Motor neuron (in vitro differentiated cells): ENCODE measurements at places on chromosomes 7 and 10.

GRCh38 chr7:157519246-157519645 lies 182.4 kb downstream of the DNAJB6 start:
- no peak for ATAC-seq

DNA sequence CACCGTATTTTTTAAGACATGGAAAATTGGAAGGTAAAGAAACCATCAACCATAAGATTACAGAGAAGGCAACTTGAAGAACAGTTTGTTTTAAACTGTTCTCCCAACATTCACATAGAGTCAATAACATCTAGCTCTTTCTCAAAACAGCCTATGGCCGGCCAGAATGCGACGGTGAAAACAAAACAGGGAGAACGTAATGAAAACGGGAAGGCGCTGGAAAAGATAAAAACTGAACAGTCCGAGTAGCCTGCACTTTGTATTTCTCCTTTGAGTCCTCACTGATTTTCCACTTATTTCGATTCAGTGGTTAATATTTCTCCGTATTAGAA lies 637 bp downstream of the MICU1 start:
- ATAC-seq, result peak; percentile 15

DNA sequence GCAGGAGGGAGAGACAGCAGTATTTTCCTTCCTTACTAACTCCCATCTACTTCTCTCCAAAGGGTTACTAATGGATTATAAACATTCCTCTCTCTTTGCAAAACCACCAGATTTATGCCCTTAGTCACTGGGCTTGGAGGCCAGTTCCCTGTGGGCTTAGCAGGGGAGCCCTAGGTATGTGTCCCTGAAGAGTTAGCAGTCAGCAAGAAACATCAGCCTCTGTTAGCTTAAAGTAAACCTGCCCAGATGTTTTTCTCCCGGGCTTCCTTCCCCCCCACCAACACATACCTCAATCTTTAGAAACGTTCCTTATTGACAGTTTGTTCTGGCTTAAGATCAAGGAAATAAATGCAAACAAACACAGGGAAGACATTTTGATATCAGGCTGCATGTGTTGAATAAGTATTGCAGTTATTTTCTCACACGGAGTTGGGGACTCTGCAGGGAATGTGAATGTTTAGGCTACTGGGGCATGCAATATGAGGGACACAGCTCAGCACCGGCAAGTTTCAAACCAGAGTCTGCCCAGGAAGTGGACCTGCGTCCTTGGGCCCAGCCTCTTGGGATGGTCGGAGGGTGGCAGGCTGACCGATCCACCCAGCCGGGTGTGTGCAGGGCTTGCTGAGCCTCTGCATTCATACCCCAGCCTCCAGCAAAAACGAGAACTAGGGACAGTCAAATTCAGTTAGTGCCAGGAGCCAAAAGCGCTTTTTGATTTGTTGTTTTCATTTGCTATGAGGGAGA lies 252.0 kb upstream of the GRB10 start:
- ATAC-seq, result peak; percentile 52

GRCh38 chr10:92997620-92998019 lies 63.0 kb upstream of the CYP26C1 start:
- no peak for ATAC-seq

DNA sequence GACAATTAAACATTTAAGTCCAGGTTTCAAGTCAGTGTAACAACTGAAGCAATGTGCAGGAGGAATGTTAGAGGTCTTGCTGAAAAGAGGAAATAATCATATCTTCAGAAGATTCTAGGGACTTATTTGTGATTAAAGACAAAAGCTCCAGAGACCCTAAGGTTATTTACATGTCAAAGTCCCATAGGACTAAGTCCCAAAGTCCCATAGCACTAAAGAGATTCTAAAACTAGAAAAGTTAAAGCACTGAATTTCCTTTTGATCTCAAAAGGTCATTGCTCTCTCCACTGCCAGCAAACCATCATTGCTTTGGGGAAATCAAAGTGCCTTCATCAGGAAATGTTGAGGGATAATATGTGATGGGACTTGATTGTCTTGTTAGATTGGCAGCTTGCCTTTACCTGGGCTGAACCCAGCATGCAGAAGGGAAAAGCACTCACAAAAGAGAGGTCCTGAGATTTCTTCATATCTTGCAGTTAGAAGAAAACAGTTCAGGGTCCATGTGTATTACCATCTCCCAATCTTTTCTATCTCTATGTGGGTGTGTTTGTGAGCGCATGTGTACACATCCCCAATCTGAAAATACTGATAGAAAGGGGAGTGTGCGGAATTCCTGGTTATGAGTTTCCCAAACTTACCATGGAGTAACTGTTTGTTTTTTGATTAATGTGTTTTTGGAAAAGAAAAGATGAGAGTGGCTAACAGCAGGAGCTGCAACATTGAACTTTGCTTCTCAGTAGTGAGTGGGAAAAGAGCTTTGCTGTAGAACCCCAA lies 21.8 kb downstream of the NUDT13 start:
- ATAC-seq, result no peak

DNA sequence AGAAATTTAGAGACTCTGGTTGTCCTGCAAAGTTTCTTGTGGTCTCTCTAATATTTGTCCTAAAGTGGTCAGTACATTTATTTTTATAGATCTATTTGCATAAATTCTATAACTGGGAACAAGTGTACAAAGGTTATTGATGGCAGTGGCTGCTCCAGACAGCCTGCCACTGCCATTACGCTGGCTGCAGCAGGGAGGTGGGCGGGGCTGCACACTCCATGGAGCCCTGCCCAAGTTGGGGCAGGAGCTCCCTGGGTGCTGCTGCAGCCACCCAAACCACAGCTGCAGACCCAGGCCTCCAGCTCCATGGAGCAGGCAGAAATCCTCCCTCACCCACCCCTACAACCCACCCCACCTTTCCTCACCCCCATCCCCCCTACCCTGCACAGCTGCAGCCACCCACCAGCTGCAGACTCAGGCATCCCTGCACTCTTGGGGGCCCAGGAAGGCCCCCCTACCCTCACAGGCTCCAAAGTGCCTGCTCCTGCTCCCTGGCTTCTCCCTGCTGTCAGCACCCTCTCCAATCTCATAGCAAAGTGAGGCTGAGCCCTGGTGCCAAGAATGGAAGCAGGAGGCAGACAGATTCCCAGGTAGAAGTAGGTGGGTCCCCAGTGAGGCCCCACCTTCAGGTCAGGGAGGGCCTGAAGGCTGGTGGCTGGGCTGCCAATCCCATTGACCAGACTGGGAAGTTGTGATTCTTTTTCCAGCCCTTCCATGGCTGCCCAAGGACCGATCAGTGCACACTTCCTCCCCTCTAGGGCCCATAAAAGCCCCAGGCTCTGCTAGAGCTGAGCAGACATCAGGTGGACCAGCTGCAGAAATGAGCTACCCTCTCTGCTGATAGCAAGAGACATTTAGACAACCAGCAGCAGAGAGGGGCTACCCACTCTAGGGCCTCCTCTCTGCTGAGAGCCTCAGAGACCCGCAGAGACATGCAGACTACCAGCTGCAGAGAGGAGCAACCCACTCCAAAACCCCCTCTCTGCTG lies 4.8 kb upstream of the CYP3A43 start:
- ATAC-seq, result no peak

GRCh38 chr10:73519336-73519735 lies 23.5 kb upstream of the PPP3CB start:
- no peak for ATAC-seq

GRCh38 chr7:76125560-76125959 lies 76.1 kb upstream of the SRRM3 start:
- no peak for ATAC-seq

GRCh38 chr7:129169686-129170440 lies 18.6 kb upstream of the SMO start:
- no peak for ATAC-seq

DNA sequence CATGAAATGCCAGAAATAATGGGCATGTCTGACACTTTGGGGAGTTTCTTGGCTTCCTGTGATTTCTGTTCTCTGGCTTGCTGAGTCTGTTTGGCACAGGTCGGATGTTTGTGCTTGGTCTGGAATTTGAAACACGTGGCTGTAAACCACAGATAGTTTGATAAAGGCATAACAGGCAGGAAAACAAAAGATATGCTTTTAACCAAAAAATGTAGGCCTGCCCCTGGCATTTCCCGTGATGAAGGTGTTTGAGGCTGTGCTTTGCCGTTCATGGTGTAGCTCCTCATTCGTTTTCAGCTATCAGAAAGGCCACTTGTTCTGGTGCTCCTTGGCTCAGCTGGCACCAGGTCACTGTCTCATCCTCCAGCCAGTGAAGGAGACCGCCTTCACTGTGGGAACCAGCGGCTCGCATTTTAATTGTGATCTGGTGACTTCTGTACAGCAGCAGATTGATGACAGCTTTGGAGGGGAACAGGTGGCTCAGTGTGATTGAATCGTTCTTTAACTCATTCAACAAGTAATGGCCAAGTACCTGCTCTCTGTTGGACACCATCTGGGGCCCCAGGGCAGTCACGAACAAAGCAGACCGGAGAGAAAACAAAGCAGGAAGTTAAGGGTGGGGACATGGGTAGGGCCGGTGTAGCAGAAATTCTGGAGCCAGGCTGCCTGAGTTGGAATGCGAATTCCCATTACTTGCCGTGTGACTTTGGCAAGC lies 111.5 kb downstream of the CCNY start:
- ATAC-seq, result peak; percentile 93

DNA sequence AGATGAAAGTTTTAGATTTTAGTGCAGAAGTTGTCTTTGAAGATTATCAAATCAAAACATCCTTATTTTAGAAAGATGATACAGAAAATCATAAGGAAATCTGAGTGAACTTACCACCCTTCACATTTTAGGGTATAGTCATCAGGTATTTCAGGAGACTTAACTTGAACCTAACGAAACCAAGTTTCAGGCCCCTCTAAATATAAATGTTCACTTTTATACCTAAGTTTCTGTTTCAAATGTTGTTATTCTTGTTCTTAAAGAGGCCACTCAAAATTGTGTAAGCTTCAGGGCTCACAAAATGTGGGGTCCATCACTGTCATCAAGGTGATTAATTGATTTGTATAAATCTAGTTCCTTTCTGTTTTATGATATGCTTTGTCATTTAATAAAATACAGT lies 216.2 kb downstream of the KIAA1217 start:
- ATAC-seq, result no peak

- ATAC-seq, result peak; percentile 69
Measured at GRCh38 chr7:31493714-31494181, 20.1 kb upstream of the ITPRID1 start.

GRCh38 chr10:15232279-15232678 lies 63.8 kb upstream of the NMT2 start:
- ATAC-seq, result no peak

DNA sequence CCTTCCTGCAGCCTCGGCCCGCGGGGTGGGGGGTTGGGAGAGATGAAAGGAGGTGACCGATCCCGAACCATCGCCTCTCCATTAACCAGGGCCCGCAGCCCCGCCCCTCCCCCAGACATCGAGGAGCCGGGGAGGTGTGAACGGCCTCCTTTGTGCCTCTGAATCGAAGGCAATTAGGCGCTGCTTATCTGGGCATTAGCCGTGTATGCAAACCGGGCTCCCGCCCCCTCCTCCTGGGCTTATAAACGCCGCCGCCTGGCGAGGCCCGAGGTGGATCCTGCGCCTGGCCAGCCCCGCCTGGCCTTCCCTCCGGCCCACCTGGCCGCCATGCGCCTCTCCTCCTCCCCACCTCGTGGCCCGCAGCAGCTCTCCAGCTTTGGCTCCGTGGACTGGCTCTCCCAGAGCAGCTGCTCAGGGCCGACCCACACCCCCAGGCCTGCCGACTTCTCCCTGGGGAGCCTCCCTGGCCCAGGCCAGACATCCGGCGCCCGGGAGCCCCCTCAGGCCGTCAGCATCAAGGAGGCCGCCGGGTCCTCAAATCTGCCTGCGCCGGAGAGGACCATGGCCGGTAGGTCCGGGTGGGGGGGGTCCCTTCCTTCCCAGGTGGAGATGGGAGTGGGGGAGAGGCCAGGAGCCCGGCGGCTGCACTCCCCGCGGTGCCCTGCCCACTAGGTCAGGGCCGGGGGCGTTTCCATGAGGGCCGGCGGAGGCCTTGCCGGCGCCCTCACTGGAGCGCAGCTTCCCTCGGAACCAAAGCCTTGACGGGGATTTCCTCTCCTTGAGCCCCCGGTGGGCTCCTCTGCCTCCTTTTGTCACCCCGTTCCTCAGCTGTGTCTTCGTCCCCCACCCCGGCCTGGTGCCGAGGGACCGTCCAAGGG lies at the start of gene VENTX:
Gene VENTX, plus strand, starts transcription at position 268 of the 878 bp plus-strand sequence. Its CDS starts 60 bp downstream, at position 328.
- peak; percentile 72 for ATAC-seq

DNA sequence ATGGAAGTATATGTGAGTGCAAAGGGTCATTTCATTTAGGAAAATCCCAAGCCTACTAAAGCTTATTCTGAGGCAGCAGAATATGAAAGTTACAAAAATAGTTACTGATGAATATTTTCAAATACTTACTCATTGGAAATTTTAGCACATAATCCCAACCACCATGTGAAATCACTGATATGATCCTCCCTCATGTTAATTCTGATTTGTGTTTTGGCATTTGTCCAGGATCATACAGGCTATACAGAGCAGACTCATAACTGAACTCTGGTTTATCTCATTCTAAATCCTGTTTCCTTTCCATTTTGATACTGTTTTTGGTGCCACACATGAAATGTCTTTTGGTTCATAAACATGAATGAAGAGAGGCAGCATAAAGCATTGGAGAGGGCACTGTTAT lies 3.4 kb upstream of the FAM24B start:
- ATAC-seq, result no peak

DNA sequence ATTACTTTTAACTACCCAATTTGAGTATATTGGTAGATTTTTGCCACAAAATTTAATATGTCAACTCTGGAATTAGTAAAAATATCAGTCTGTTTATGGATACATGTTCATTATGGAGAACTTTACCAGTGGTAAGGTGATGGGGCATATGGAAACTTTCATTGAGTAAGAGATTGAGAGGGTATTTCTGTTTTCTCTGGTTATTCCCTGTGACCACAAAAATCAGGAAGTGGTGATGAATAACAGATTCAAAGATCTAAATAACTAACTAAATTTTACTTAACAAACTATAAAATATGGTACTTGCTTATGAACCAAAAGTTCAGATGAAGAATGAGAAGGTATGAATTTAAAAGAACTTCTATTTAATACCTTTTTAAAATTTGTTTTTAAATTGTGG lies 22.1 kb upstream of the STEAP4 start:
- no peak for ATAC-seq

DNA sequence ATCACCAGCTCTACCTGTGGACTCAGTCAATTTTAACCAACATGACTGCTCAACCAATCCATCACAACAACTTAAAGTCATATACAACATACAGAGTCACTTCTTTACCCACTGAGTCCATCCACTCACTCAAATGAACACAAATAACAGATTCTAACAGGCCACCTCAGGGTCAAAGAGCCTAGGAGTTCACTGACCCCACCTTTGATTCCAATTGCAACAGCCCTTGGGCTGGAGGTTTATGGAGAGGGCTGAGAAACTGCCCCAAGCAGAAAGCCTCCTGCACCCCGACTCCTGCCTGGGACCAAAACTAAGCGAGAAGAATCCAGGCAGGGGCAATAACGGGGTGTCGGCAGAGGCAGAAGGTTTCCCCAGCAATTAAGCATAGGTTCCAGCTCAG lies 263.8 kb downstream of the PARD3 start:
- no peak for ATAC-seq

GRCh38 chr7:74494076-74494548 lies 40.4 kb downstream of the GTF2IRD1 start:
- ATAC-seq, result no peak
